ENCODE measurements at places on chromosomes 5 and 9.

DNA sequence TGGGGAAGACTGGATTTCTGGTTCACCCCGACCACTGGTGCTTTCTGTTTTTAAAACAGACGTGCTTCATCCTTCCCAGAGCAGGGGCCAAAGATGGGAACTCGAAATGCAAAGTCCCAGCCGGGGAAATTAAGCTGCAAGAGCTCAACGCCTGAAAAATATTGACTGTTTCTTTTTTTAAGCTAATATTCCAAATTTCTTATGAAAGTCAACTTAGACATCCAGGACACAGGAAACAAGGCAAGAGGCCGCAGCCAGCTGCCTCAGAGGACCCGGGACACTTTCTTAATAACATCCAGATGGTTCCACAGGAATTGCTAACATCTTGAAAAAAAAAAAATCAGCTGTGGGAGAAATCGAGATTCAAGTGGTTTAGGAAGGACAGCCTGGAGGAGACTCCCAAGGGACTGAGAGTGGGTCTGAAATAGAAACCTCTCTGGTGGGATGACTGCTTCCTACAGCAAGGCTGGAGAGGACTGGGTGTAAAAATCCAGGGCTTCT, 144.9 kb downstream of the FGF1 start:
- DNase-seq = no peak

DNA sequence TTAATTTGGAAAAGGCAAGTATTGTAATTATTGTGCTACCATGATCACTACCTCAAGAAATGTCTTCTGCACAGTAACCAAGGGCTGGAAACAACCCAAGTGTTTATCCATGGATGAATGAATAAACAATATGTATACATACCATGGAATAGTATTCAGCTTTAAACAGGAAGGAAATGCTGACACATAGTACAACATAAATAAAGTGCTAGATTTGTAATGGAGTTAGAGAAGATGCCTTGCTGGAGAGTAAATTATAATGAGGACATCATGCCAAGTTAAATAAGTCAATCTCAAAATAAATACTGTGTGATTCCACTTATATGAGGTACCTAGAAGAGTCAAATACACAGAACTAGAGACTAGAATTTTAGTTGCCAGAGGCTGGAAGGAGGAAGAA, 160.0 kb downstream of the CCDC192 start:
- no peak for DNase-seq

GRCh38 chr9:86585422-86586143, 231.4 kb upstream of the TUT7 start:
- no peak for DNase-seq

GRCh38 chr9:118457171-118458000, 753.2 kb downstream of the TLR4 start:
- no peak for DNase-seq

- no peak for DNase-seq
Measured at GRCh38 chr9:21095561-21095960, 17.8 kb upstream of the IFNB1 start.

GRCh38 chr9:5982317-5982716, 33.1 kb downstream of the RANBP6 start:
- no peak for DNase-seq

- no peak for DNase-seq
Measured at GRCh38 chr5:181207214-181207959, 2.4 kb upstream of the TRIM7 start.

DNA sequence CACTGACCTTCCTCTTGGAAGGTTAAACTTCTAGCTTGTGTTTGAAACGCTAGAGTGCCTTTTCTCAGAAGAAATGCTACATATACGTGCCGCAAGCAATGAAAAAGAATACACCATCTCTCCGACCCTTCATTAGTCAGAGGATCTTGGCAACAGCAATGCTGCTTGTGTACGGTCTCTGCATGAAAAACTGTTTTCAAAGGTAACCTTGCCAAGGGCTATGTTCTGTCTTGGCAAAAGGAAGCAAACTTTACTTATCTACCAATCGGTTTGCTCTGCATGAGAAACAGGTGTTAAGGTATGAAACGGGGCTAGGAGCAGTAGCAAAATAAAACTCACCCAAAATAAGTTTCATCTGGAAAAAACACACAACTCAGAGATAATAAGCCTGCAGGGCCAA, 297.8 kb downstream of the FBXL17 start:
- no peak for DNase-seq

GRCh38 chr5:17882760-17883488, 248.7 kb downstream of the TAF11L14 start:
- DNase-seq = no peak

GRCh38 chr5:34412736-34413135, 243.4 kb upstream of the RAI14 start:
- no peak for DNase-seq

DNA sequence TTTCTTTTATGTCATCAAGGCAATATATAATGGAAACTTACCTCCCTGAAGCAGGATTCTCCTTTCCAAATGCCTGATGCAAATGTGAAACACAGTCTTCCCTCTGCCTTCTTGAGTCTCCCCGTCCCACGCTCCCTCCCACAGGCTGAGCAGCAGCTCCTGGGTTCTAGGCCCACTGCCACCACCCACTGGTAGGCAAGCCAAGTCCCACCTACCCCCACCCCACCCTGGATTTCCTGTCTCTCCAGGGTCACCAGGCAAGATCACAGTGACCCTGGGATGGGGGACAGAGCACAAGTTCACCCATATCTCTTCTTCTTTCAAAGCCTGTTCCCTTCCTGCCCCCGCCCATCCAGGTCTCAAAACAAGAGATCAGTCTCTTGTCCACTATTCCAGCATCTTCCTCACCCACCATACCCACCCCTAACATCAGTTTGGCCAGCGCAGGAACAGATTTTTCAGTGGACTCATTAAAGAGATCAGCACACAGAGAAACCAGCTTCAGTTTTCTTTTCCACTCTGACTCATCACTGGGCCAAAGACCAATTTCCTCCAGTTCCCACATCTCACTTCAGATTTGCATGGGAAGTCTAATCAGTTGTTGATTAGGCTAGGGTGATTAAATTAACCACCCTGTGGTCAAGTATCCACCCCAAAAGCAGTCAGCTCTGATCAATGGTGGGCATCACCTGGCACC, 151.5 kb downstream of the ACTL7B start:
- DNase-seq = no peak

GRCh38 chr5:87413343-87413645, 564 bp upstream of the CCNH start:
- no peak for DNase-seq

- no peak for DNase-seq
Measured at GRCh38 chr5:88847420-88847819, 35.6 kb downstream of the MEF2C start.

- no peak for DNase-seq
Measured at GRCh38 chr5:141823056-141823455, 55.2 kb downstream of the PCDH1 start.

GRCh38 chr5:67378256-67378655, 181.7 kb upstream of the CD180 start:
- no peak for DNase-seq

Measured in activated T-helper 1 cell treated with Interleukin-2 at 50 U/mL for 16 hours (primary cell).